Activated T-helper 17 cell treated with anti-CD3 and anti-CD28 coated beads, Interleukin-2, amount 50 U/mL, for 72 hours (primary cell): ENCODE measurements at places on chromosomes 3 and 15. TPM values are rescaled to one million over a fixed set of nuclear protein-coding genes. Genes with fewer than 3 reads are reported as not detected.

GRCh38 chr3:176992565-176992964 lies 204.7 kb downstream of the TBL1XR1 start:
- no peak for ATAC-seq

DNA sequence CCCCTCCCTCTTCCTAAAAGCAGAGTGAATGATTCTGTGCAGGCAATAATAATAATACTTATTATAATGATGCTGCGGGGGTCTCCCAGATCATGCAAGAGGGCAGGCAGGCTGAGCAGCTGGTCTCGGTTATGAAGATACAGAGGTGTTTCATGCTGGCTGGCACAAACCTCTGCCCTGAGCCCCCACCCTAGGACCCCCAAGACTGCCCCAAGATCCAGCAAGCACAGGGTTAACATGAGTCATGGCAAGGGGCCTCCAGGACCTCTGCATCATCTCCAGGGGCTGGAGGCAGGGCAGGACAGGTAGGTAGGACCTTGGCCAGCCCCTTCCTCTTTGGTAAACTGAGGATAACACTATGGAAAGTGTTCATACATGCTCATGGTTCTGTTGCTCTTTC lies 2.7 kb downstream of the MGLL start:
- ATAC-seq: no peak

GRCh38 chr3:46423588-46423987 lies 16.5 kb downstream of the CCRL2 start:
- no peak for ATAC-seq

DNA sequence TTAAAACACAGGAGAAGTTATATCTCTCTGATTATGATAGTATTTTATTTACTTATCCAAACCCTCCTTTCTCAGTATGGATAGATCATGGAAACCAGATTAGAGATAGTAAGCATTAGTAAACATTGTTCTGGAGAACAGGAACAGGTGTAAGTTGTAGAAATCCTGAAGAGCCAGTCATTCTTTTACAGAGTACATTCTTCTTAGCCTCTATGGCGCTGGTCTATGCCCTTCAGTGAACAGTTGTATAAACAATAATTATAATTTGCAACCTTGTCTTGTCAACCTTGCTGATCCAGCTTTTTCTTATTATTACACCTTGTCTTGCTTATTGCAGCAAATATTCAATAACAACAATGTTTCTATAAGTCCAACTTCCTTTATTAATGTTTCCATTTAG lies 47.4 kb downstream of the SLC15A2 start:
- ATAC-seq: no peak

GRCh38 chr15:84648539-84648938 lies 5.5 kb downstream of the WDR73 start:
- no peak for ATAC-seq

The SMCO1 gene
- not detected for total RNA-seq

The ANKRD34C gene
- not detected for total RNA-seq

The UQCC5 gene
- 12.0 TPM for total RNA-seq
